ENCODE measurements at places on chromosomes 2 and 18. TPM values are rescaled to one million over a fixed set of nuclear protein-coding genes. Genes with fewer than 3 reads are reported as not detected.

The C2orf42 gene
- total RNA-seq: 6.4 TPM

The FBXO48 gene
- 1.2 TPM for total RNA-seq

The DYNAP gene
- not detected for total RNA-seq

DNA sequence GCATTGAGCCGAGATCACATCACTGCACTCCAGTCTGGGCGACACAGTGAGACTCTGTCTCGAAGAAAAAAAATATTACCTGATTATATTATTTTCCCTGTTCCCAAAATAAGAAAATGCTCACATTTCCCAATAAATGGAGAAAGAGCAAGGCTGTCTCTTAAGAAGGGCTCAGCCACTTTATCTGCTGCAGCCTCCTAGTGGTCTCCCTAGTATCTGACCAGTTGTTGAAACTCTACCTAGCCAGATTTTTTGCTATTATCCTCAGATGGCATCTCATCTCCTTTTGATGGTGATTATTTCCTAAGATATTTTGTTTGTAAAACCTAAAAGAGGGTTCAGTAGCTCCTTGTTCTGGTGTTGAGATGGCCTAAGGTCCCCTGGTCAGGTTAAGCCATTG lies 114.3 kb downstream of the TPGS2 start:
- H3K36me3 ChIP-seq: no peaks in the 10 kb centered on the region
- no peak for DNase-seq
- H3K4me3 ChIP-seq: no peak overlapping the region
- H3K27me3 ChIP-seq: no peaks in the 10 kb centered on the region
- no peak overlapping the region for H3K27ac ChIP-seq

- no peak overlapping the region for H3K4me3 ChIP-seq
- no peaks in the 10 kb centered on the region for H3K4me1 ChIP-seq
- H3K36me3 ChIP-seq: no peaks in the 10 kb centered on the region
Observed at GRCh38 chr2:48760826-48761225, 5.3 kb upstream of the LHCGR start.

DNA sequence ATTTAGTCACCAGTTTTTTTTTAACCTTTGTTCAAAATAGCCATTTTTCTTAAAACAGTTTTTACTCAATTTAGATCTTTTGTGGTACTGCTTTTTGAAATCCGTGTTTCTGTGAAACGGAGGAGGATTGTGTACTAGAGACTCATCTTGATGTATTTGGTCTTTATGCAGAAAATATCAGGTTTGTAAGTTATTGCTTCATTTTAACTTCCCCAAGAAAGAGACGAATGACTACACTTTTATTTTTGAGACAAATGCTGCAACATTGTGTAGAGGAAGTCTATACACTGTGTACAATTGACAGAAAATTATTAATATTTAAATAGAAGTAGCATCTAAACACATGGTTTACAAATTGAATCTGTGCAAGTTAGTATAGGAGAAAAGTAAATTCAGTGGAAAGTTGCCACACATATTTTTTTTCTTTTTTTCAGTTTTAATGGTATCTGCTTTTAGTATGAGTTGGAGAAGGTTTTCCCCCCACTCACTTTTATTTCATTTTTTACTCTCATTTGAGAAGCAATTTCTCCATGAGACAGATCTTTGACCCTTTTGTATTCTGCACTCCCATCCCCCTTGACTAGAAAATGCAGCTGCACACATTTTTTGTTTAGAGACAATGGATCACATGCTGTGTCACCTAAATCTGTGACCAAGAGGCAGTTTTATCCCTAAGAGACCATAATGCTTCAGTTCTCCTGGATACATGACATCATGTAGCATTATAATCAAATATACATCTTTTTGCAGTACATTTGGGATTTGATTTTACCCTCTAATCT lies 200.8 kb upstream of the STON1 start:
- no peaks in the 10 kb centered on the region for H3K36me3 ChIP-seq
- no peak overlapping the region for H3K4me3 ChIP-seq

GRCh38 chr2:46388881-46389280 lies 90.5 kb upstream of the TMEM247 start:
- DNase-seq: no peak
- H3K36me3 ChIP-seq: peaks cover 20% of the 10 kb centered on the region
- H3K4me3 ChIP-seq: no peak overlapping the region
- H3K4me1 ChIP-seq: no peaks in the 10 kb centered on the region
- no peaks in the 10 kb centered on the region for H3K27me3 ChIP-seq

DNA sequence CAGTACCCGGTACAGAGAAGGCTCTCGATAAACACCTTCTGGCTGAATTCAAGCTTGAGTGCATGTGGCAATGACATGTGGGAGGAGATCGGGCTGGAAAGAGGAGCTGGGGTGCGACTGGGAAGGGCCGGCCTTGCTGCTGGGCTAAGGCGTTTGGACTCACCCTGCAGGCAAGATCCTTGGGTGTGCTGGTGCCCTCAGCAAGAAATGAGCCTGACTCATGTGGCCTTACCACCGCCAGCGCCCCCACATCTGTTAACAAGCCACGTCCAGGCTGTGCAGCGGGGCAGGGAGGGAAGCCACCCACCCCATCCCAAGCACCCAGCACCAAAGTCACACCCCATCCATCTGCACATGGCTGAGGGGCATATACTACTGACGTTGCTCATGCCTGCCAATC lies 1.3 kb downstream of the HS1BP3 start:
- H3K27ac ChIP-seq: no peak overlapping the region
- no peak overlapping the region for H3K4me3 ChIP-seq
- peaks cover 15% of the 10 kb centered on the region for H3K4me1 ChIP-seq
- no peak for DNase-seq

- no peaks in the 10 kb centered on the region for H3K4me1 ChIP-seq
- no peaks in the 10 kb centered on the region for H3K27me3 ChIP-seq
- no peak overlapping the region for H3K27ac ChIP-seq
- no peak overlapping the region for H3K4me3 ChIP-seq
- no peaks in the 10 kb centered on the region for H3K36me3 ChIP-seq
Observed at GRCh38 chr2:164335947-164336346, 285.3 kb downstream of the GRB14 start.

DNA sequence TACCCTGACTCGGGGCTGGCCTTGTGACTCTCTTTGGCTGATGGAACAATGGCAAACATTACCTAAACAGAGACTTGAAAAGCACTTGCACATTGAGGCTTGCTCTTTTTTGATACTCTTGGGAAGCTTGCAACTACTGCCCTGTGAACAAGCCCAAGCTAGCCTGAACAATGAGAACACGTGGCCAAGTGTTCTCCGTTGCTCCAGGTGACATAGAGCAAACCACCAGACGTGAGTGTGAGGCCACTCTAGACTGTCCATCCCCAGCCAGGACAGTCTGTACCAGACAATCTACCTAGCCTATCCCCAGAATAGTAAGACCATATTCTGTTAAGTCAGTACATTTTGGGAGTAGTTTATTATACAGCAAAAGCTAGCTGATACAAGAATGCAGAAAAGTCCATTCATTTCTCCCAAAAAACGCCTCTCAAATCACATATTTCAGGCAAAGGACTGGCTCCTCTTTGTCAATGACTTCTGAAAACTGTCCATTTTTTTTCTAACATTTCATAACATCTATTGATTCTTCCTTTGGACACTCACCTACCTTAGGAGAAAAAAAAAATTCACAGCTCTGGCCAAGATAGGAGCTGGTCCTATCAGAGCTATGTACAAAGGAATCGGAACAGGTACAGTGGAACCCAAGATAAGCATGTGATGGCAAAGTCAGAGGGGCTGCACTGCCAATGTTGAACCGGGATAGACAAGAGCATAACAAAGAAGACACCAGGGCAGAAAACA lies 142.1 kb upstream of the PKDCC start:
- no peak for DNase-seq
- no peak overlapping the region for H3K4me3 ChIP-seq
- no peaks in the 10 kb centered on the region for H3K27me3 ChIP-seq
- no peaks in the 10 kb centered on the region for H3K4me1 ChIP-seq
- no peak overlapping the region for H3K27ac ChIP-seq

GRCh38 chr18:63261029-63261428 lies 58.5 kb downstream of the BCL2 start:
- peaks cover 54% of the 10 kb centered on the region for H3K4me1 ChIP-seq
- no peaks in the 10 kb centered on the region for H3K27me3 ChIP-seq
- peak overlapping the region; percentile 84 for H3K27ac ChIP-seq
- no peaks in the 10 kb centered on the region for H3K36me3 ChIP-seq

GRCh38 chr2:97704989-97705388 lies 8.4 kb upstream of the ZAP70 start:
- H3K27me3 ChIP-seq: no peaks in the 10 kb centered on the region
- no peak overlapping the region for H3K4me3 ChIP-seq
- H3K27ac ChIP-seq: no peak overlapping the region
- no peak for DNase-seq

GRCh38 chr2:138219961-138220360 lies 255.7 kb downstream of the HNMT start:
- no peaks in the 10 kb centered on the region for H3K27me3 ChIP-seq
- no peak for DNase-seq
- H3K36me3 ChIP-seq: no peaks in the 10 kb centered on the region
- no peaks in the 10 kb centered on the region for H3K4me1 ChIP-seq
